ENCODE measurements at places on chromosomes 16 and 17. TPM values are rescaled to one million over a fixed set of nuclear protein-coding genes. Genes with fewer than 3 reads are reported as not detected.

Gene ANKRD40CL
- not detected for polyA plus RNA-seq

Gene P2RX1
- polyA plus RNA-seq, result not detected

Gene TPSG1
- not detected for polyA plus RNA-seq

Gene KCNG4
- polyA plus RNA-seq, result not detected

Gene VTN
- 0.56 TPM for polyA plus RNA-seq

Gene SNAI3
- polyA plus RNA-seq, result 1.2 TPM

Gene KRTAP9-2
- not detected for polyA plus RNA-seq

Gene KRT33B
- not detected for polyA plus RNA-seq

Gene COL1A1
- 11.2 TPM for polyA plus RNA-seq

Gene MFAP4
- polyA plus RNA-seq, result 30.0 TPM

Gene ZNF423
- polyA plus RNA-seq, result 32.7 TPM

Gene SDF2
- polyA plus RNA-seq, result 76.1 TPM

Gene KRTAP2-3
- not detected for polyA plus RNA-seq

Gene CHP2
- 0.22 TPM for polyA plus RNA-seq

Gene ZACN
- polyA plus RNA-seq, result 0.24 TPM

Gene SYT17
- polyA plus RNA-seq, result 8.2 TPM

Gene ZNF597
- polyA plus RNA-seq, result 0.78 TPM

Gene PTX4
- not detected for polyA plus RNA-seq

Gene FOXF1
- 1.4 TPM for polyA plus RNA-seq

Gene TNFRSF13B
- polyA plus RNA-seq, result not detected

Gene ZG16B
- polyA plus RNA-seq, result not detected

Measured in brain (organoid and tissue), 16 donors.